ENCODE measurements at places on chromosomes 7 and 10. TPM values are rescaled to one million over a fixed set of nuclear protein-coding genes. Genes with fewer than 3 reads are reported as not detected.

Gene SPDYE5
- total RNA-seq, result not detected

Gene AKR1E2
- 1.4 TPM for total RNA-seq

Gene ANKRD30A
- not detected for total RNA-seq

Gene PNLIP
- not detected for total RNA-seq

Gene AOAH
- not detected for total RNA-seq

Gene MRLN
- not detected for total RNA-seq

Gene PCBD1
- 48.5 TPM for total RNA-seq

Gene CYP3A4
- not detected for total RNA-seq

Gene ZNF239
- total RNA-seq, result 5.7 TPM

Gene NOM1
- 19.2 TPM for total RNA-seq

Gene TEX36
- total RNA-seq, result not detected

Gene CDC14C
- 0.17 TPM for total RNA-seq

Gene CRHR2
- not detected for total RNA-seq

Gene PLPP4
- 44.1 TPM for total RNA-seq
